ENCODE measurements at places on chromosomes 12 and 14. TPM values are rescaled to one million over a fixed set of nuclear protein-coding genes. Genes with fewer than 3 reads are reported as not detected.

NYNRIN gene
- 8.8 TPM for total RNA-seq

DNA sequence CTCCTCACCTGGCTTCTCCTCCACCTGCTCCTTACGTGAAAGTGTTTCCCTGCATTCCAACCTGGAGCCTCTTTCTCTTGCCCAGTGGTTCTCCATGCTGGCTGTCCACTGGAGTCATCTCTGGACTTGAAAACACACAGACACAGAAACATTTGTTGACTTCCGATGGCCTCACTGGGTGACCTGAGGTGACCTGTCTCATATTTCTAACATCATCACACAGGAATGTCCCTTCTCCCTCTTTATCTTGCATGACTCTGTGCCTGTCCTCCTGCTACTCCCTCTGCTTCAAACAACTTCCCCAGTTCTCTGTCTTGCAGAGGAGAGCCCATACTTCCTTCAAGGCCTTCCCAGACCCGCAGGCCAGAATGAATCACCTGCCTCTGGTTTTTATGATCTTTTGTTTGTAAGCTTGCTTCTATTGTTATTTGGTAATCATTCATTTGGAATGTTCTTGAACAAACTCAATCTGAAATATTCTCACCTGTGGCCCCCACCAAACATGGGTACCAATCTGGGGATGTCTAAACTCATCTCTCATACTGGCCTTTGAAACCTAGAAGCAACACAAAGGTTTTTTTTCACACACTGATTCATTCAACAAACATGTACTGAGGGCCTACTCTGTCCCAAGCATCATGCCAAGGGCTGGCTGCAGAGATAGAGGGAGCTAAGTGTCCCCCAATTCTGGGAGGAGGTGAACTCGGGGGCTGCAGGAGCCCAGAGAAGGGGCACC lies 9.7 kb upstream of the RIN3 start:
- H3K27ac ChIP-seq = no peak overlapping the region
- DNase-seq = no peak
- H3K36me3 ChIP-seq = no peaks in the 10 kb centered on the region
- no peaks in the 10 kb centered on the region for H3K27me3 ChIP-seq
- H3K4me1 ChIP-seq = peaks cover 26% of the 10 kb centered on the region
- H3K4me3 ChIP-seq = no peak overlapping the region

TSPAN8 gene
- total RNA-seq = 1,071 TPM

- no peaks in the 10 kb centered on the region for H3K36me3 ChIP-seq
- peak overlapping the region; percentile 68 for H3K4me3 ChIP-seq
- H3K27me3 ChIP-seq = peaks cover 42% of the 10 kb centered on the region
- peak overlapping the region; percentile 65 for H3K27ac ChIP-seq
- DNase-seq = peak; percentile 38
- H3K4me1 ChIP-seq = peaks cover 10% of the 10 kb centered on the region
Observed at GRCh38 chr14:72894623-72895378, 900 bp upstream of the DPF3 start.

GRCh38 chr14:55097881-55098560 lies 31.0 kb upstream of the LGALS3 start:
- no peaks in the 10 kb centered on the region for H3K36me3 ChIP-seq
- H3K4me1 ChIP-seq = peaks cover 27% of the 10 kb centered on the region
- peak overlapping the region; percentile 54 for H3K27ac ChIP-seq
- H3K27me3 ChIP-seq = no peaks in the 10 kb centered on the region
- H3K4me3 ChIP-seq = no peak overlapping the region

DNA sequence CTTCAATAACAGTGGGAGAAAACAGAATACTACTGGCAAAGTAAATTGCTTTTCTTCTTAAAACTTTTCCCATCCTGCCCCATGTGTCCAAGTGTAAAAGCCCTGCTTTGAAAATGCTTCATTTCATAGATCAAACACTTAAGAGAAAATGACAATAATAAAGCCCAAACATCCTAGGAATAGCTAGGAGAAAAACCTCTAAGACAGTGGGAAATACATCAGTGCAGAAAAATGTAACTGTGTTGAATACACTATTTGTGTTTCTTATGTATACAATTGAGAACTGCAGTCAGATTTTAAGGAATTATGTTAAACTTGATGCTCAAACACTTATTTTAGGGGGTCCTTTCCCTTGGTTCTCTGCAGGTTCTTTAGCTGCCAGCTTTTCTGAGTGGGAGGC lies 181.1 kb downstream of the MSRB3 start:
- H3K36me3 ChIP-seq = no peaks in the 10 kb centered on the region
- no peaks in the 10 kb centered on the region for H3K4me1 ChIP-seq
- DNase-seq = no peak
- no peak overlapping the region for H3K4me3 ChIP-seq
- H3K27ac ChIP-seq = no peak overlapping the region

DNA sequence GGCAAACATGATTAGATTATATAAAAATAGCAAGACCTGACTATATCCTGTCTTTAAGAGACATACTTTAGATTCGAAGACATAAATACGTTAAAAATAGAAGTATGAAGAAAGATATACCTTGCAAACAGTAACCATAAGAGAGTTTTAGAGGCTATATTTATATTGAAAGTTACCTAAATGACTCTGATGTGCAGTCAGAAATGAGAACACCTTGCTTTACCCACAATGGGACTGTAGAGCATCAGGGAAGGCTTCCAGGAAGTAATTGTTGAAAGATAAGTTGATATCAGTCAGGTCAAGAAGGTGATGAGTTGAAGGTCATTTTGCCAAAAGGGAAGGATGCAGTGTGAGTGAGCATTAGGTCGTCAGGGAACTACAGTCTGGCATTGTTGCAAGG lies 110.2 kb downstream of the NEDD1 start:
- no peak overlapping the region for H3K27ac ChIP-seq
- no peaks in the 10 kb centered on the region for H3K36me3 ChIP-seq
- H3K27me3 ChIP-seq = no peaks in the 10 kb centered on the region

HOXC12 gene
- not detected for total RNA-seq

DNA sequence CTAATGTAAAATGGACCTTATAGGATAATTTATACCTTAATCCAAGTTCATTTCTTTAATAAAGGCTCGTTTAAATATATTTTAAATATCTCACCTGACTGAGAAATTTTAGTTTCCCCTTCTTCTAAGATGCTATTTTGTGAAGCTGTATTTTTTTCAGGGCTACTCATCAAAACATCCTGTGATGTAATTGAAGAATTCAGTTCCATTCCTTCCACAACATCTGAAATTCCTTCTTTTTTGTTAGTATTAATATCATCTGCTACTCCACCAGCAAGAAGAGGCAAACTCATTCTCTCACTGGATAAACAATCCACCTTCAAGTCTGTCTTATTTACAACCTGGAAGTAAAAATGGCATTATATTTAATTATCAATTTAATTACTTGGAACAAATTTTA lies 22.5 kb downstream of the LGALS3 start:
- DNase-seq = no peak
- H3K4me1 ChIP-seq = no peaks in the 10 kb centered on the region
- H3K36me3 ChIP-seq = no peaks in the 10 kb centered on the region
- no peaks in the 10 kb centered on the region for H3K27me3 ChIP-seq

DNA sequence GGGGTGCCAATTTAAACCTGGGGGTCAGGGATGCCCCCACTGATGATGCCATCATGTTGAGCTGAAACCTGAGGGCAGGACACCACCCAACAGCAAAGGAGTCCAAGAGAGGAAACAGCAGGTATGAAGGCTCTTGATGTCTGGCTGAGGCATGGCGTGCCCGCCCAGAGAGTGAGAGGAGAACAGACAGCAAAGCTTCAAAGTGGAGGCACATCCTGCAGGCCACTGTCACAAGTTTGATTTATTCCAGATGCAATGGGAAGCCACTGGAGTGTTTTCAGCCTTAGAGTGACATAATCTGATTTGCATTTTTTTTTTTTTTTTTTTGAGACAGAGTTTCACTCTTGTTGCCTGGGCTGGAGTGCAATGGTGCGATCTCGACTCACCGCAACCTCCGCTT lies 34.8 kb downstream of the IRF2BPL start:
- no peaks in the 10 kb centered on the region for H3K36me3 ChIP-seq
- no peak for DNase-seq
- H3K27me3 ChIP-seq = no peaks in the 10 kb centered on the region
- no peak overlapping the region for H3K4me3 ChIP-seq

OR6C2 gene
- total RNA-seq = not detected

SPTLC2 gene
- total RNA-seq = 14.5 TPM

MTA1 gene
- 293 TPM for total RNA-seq
